Non-pigmented ciliary epithelial cell (primary cell): ENCODE measurements at places on chromosomes 2 and 18.
A peak's percentile ranks its signal among the peaks of the same experiment; 100 is the strongest.

DNA sequence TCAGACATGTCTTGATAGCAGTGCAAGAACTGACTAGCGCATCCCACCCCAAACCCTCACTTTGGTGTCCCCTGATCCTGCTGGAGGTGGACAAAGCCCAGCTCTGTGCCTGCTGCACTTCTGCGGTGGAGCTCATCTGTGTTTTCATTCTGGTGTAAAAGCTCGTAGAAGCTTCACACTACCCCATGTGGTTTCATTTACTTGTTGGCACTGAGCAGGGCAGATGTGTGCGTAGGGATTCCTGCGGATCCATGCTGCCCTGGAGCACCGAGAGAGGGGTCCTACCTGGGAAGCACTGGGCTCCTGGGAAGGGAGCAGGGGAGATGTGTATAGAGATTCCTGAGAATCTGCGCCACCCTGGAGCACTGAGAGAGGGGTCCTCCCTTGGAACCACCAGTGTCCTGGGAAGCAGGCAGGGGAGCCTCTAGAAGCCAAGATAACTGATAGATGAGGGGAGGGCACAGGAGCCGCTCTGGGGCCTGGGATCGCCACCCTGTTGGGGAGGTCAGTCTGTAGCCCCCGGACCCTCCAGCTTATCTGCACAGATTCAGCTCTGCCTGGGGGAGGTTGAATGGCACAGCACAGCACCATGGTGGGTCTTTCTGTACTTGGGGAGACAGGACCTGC is 106.9 kb upstream of the OTOS start:
- DNase-seq: no peak

GRCh38 chr2:17625446-17625845 is 85.0 kb downstream of the VSNL1 start:
- no peak for DNase-seq

- no peak for DNase-seq
Observed at GRCh38 chr2:28828382-28828781, 17.7 kb downstream of the SPDYA start.

DNA sequence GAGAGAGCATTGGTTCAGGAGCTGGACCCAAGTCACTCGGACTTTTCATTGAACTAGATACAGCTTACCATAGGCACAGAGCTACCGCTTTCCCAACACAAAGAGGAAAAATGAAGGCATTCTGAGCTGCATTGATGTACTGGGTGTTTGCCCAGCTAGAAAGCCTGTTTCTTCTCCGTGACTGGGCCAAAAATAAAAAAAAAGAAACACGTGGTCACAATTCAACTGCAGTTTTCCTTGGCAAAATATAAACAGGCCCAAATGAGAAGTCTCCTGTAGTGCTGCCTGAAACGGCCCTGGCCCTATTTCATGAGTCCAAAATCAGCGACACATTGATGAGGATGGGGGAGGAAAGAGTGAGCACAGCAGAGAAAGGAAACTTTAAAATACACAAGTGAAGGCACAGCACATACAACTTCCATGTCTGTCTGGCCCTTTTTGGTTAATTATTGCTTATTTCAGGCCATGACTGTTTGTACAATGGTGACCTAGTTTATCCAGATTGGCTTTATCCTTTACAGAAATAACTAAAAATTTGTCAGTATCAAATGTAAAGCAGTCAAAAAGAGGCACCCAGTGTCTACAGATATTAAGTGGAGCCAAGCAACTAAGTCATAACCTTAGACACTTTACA is 179.7 kb downstream of the ICOS start:
- no peak for DNase-seq

DNA sequence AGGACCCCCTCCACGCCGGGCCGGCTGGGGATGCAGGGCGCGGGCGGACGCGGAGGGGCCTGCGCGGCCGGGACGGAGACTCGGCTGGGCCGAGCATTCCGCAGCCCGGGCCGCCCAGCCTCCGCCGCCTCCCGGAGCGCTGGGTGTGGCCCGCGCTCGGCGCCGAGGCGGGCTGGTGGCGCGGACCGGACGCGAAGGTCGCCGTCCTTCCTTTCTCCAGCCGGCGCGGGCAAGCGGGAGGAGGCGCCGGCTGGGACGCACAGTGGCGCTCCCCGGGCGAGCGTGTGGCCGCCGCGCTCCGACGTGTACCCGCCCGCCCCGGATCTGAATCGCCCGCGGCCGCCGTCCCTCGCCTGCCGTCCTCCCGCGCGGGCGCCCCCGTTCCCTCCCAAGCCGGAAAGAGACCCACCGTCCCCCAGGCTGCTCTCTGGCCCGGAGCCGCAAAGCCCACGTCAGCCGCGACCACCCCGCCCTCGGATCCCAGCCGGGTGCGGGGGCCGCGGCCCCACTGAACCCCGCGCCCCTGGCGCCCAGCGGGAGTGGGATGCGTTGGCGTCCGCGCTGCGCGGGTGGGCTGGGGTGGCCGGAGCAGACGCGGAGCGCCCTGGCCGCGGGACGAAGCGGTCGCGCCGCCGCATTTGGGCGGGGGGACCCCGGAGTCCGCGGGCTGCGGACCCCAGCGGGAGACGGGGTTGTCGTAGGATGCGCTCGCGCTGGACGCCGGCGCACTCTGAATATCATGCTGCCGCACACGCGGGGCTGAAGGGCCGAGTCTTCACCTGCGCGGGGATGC is 634 bp downstream of the SPATS2L start:
- DNase-seq: no peak

GRCh38 chr2:69962986-69963730 is 1.7 kb upstream of the ASPRV1 start:
- DNase-seq: no peak

- DNase-seq: no peak
Observed at GRCh38 chr18:57518533-57518932, 68.0 kb downstream of the FECH start.

DNA sequence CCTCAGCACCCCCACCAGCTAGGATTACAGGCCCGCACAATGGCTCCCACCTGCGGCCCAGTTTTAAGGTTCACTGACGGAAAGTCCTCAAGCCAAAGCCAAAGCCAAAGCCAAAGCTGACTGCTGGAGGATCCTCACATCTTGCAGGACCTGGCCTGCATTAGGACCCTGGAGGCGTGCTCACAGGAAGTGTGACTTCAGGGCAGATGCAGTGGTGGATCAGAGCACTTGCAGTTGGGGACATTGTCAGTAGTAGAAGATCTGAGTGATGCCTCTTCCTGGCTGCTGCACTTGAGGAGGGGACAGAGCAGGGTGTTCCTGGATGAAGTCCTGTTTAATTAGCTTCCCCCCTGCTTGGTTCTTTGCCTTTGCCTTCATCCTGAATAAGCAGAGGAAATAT is 69.0 kb upstream of the ALPP start:
- DNase-seq: no peak

DNA sequence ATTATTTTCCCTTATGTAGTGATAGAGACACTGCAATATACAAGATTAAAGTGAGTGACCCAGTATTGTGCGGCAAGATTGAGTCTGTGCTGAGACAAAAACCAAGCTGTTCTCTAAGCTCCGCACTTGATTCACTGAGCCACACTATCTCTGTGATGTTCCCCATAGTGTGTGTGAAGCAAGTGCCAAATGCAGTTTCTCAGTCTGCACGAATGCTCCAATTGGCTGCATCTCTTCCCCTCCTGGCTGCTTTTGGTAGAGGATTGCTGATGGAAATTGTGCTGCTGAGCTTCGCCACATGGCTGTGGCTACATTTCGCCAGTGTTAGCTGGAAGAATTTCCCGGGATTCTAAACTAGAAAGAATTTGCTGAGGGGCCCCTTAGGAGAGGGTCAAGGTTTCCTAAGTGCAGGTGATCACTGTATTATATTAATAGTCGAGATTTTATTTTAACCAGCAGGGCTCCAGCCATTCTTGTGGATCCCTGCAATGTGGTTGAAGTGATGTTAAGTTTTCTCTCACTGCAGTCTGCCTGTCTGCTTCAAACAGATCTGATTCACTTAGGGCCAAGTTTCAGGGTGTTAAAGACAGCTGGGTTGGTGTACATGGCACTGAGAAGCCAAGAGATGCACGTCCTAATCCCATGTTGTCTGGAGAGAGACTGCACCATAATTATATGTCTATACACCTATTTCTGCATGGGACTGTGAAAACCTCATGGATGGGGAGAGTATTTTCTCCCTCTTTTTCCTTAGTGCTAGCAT is 317.2 kb downstream of the DCC start:
- DNase-seq: no peak

- DNase-seq: no peak
Observed at GRCh38 chr2:172270278-172271079, 156.9 kb upstream of the ITGA6 start.

DNA sequence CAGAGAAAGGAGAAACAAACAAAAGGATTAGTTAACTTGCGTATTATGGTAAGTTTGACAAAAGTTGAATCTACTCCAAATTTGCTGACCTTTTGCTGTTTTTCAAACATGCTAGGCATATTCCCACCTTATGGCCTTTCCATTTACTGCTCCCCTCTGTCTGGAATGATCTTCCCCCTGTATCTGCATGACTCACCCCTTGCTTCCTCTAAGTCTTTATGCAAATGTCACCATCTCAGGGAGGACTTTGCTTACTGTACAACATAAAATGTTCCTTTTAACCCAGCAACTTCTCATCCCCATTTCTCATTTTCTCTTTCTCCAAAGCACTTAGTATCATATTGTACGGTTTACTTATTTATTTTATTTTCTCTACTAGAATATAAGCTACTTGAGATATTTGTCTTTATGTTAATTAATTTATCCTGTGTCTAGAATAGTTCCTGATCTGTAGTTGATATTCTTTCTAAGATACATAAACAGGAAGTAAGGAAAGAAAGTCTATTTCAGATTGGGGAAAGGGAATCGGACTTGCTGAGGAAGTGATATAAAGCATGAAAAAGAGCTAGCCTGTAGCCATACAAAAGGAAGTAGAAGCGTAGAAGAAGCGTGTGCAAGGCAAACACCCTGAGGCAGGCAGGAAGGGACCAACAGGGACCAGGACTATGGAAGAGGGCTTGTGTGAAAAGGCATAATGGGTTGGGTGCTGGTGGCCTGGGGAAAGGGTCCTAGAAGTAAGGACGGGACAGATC is 144.9 kb upstream of the ERBB4 start:
- DNase-seq: peak; percentile 10

- DNase-seq: no peak
Observed at GRCh38 chr2:61705625-61706024, 148.2 kb downstream of the FAM161A start.

DNA sequence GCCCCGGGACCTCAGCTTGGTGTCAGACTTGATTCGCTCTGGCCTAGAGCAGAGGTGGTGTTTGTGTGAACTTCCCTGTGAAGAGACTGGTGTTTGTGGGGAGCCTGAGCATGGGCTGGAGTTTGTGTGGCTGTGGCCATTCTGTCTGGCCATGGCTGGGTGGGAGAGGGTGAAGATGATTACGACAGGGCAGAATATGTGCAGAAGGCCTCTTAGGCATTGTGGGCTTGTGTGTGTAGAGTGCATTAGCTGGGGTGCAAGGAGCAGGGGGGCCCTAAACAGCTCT is 10.5 kb downstream of the OBSL1 start:
- no peak for DNase-seq

DNA sequence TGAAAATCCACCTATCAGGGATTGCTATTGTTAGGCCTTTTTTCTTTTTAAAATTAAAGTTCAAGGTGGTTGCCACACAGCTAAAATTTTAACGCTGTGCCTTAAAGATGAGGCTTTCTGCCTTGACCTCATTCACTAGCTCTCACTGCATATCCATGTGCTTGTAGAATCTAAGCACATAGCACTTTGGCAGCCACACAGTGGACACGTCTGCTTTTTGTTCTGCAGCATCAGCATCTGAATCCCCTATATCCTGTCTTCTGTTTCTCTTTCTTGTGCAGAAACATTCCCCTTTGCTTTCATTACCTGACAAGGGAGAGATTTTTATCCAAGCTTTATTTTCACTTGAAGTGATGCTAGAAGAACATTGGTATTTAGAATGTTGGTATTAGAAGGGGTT is 38.1 kb downstream of the RALB start:
- DNase-seq: no peak

DNA sequence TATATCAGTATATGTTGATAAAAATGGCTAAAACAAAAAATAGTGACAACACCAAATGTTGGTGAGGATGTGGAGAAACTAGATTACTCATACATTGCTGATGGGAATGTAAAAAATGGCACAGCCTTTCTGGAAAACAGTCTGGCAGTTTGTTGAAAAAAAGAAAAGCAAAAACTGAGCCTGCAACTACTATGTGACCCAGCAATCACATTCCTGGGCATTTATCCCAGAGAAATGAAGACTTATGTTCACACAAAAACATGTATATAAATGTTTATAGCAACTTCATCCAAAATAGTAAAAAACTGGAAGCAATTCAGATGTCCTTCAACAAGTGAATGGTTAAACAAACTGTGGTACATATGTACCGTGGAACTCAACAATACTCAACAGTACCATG is 7.5 kb upstream of the KDSR start:
- DNase-seq: no peak

GRCh38 chr2:37268111-37268510 is 36.7 kb downstream of the NDUFAF7 start:
- DNase-seq: no peak

DNA sequence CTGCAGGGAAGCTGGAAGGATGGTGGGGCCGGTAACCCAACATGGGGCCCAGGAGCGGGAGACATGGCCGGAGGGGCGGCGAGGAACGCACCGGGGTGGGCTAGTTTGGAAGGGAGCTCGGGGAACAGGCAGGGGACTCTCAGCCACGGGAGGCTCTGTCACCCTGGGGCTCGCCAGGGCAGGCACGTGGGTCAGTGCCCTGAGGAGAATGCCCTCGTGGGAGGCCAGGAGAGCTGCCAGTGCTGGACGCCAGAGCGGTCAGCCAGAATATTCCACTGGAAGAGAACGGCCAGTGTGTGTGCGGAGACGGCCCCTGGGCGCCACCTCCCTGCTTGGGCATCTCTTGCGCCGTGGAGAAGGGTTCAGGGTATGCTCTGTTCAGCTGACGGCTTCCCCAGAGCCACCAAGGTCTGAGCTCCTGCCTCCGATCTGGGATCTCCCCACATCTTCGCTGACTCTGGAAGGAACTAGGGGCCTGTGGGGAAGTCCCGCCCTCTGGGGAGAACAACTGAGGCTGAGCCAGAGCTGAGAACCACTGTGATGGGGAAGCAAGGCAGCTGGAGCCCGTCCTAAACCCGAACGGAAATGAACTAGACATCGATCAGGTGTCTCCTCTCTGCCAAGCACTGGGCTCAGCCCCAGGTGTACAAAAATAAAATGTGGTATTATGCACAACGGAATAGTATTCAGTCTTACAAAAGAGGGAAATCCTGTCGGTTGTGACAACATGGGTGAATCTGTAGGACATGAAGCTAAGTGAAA is 49.3 kb downstream of the TNP1 start:
- no peak for DNase-seq

GRCh38 chr2:108612153-108612513 is 77.9 kb downstream of the LIMS1 start:
- DNase-seq: no peak
